ENCODE measurements at places on chromosomes 13 and 19.

GRCh38 chr13:23715762-23716235 is 145.6 kb downstream of the TNFRSF19 start:
- no peak for DNase-seq

DNA sequence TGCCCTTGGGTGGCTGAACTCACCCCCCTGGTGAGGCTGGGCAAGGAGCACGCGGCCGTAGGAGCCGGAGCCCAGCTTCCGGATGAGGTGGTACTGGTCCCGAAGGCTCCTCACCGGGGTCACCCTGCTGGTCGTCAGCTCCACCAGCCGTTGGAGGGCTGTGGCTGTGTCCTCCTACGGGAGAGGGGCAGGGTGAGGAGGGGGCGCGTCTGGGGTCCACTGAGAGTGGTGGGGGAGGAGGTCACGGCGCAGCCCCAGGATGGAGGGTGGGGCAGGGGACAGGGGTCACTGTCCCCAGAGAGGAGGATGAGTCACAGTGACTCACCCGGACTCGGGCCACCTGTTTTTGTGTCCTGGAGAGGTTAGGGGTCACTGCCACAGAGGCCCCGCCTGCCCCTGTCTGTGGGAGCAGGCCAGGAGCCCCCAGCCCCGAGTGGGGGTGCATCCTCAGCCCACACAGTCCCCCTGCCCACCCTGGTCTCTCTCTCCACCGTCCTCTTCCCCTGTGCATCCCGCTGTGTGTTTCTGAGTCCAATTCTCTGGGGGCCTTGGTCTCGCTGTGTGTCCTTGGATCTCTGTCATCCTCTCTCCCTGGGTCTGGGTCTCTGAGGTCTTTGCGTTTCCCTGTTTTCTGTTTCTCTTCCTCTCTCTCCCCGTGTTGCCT is 435 bp downstream of the SBK3 start:
- no peak for DNase-seq

DNA sequence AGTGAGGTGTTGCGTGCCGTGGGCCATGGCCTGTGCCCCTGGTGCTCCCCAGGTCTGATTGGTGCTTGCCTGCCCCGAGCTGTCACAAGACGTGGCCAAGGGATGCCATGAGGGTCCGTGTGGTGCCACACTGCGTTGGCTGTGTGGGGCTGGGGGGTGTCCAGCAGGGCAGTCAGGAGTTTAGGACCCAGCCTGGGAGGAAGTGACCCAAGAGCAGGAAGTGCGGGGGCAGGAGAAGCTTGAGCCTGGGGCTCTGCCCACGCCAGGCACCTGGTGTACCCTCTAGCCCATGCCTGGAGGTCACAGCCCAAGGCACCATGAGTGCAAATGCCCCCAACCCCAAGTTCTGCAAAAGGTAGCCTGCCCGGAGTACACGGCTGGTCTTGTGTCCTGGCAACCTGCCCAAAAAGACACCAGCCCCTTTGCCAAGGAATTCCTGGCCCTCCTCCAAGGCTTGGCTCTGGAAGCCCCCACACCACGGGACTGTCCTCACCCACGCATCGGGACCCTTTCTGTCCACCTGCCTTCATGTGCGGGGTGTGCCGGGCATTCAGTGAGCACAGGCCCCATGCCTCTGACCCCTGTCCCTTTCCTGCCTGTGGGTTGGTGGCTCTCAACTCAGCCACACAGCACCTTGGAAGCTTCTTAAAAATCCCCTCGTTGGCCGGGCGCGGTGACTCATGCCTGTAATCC is 24.9 kb downstream of the MPND start:
- no peak for DNase-seq

DNA sequence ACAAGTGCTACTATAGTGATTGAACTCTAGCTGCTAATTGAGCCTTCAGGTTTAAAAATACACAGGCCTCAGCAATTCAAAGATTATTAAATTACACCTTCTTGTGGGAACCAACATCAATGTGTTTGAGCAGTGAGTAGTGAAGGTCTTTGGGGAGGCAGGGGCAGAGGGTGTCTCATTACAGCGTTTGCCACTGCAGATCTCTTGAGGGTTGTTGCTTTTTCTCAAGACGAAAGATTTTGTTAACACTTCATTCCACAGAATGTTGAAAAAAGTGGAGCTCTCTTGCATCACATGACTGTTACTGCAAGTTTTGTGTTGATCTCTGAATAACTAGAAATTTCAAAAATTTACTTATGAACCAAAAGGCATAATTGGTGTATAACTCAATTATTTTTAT is 253.6 kb downstream of the ATP8A2 start:
- DNase-seq = no peak

DNA sequence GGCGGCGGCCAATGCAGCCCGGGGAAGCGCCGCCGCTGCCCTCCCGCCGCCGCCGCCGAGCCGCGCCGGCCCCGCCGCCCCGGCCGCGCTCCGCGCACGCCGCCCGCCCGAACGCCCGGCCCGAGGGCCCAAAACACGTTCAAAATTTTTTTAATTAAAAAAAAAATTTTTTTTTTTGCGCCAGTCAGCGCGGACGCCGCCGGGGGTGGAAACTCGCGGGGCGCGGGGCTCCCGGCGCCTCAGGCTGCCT is 468 bp downstream of the HMGB1 start:
- no peak for DNase-seq
